ENCODE measurements at places on chromosomes 4 and X.
A peak's percentile ranks its signal among the peaks of the same experiment; 100 is the strongest.

DNA sequence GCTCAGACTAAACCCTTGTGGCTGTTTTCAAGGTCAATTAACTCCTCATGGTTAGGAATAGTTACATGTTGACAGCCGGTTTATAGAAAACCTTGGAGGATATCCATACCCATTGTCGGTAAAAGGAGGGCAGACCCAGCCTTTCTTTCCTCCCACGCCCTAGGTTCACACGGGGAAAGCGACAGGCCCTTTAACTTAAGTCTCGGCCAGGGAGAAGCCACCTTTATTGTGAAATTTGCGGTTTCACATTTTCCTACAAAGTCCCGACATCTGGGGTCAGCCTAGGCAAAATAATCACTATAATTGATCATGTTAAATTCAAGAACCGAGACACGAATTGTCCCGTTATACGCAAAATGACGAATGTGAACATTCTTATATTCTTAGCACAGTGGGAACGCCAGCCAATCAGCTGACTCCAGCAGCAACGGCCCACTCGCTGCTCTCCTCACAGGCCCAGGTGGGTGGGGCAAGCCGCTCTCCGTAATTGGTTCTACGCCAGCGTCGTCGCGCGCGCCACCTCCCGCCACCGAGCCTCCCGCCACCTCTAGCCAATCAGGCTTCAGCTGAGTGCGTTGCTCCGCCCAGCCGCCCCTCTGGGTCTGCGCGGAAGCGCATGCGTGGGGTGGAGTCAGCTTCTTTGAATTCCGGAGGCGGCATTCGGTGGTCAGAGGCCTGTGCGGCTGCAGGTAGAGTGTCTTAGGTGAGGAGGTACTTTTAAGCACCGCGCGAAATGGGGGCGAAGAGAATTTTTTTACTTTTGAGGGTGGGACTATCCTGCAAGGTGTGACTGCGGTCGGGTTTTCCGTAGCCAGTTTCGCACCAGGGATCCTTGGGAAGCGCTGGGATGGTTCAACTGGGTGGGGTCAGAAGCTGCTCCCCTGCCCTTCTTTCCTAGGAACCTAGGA is at the start of gene CENPI:
Gene CENPI (plus strand): TSS at position 659 of the 908 bp plus-strand sequence. CDS start 2,867 bp downstream, outside the sequence.
- DNase-seq: peak; percentile 89

GRCh38 chrX:57380026-57380796 is 93.7 kb downstream of the FAAH2 start:
- DNase-seq: no peak

DNA sequence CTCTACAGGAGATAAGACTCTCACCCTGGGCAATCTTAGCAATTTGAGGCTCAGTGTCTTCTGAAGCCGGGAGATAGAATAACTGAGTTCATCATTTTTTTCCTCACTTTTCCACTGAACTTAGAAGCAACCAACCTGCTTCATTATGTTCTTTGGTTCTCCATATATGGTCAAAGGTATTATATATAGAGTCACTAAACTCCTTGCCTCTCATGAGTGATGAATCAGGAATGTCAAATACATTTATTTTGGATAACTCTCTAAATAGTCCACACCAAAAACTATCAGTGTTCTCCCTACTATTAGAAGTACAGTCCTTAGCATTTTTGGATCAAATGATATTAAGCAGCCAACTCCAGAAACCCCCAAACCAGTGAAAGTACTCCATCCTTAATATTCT is 421.5 kb upstream of the EPHA5 start:
- DNase-seq: no peak

GRCh38 chrX:51192104-51192503 is 140.5 kb upstream of the NUDT10 start:
- DNase-seq: no peak

DNA sequence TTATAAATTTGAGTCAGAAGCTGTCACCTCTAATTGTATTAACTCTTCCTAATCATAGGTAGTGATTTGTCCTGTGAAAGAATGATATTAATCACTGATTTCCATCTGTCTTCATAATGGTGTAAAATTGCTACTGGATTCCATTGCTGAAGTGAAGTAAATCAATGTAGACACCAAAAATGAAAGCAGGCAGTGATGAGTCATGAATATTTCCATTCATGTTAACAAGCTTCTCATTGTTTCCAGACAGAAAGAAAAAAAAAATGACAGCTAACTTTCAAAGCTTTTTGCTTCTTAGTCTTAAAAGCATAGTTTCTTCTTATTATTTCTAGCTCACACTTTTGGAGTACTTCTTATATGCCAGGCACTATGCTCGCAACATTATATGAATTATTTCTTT is 21.5 kb downstream of the FAM114A1 start:
- no peak for DNase-seq

- DNase-seq: no peak
Measured at GRCh38 chr4:88796545-88796944, 98.9 kb upstream of the NAP1L5 start.

GRCh38 chr4:67658302-67658701 is 42.7 kb downstream of the UBA6 start:
- no peak for DNase-seq

DNA sequence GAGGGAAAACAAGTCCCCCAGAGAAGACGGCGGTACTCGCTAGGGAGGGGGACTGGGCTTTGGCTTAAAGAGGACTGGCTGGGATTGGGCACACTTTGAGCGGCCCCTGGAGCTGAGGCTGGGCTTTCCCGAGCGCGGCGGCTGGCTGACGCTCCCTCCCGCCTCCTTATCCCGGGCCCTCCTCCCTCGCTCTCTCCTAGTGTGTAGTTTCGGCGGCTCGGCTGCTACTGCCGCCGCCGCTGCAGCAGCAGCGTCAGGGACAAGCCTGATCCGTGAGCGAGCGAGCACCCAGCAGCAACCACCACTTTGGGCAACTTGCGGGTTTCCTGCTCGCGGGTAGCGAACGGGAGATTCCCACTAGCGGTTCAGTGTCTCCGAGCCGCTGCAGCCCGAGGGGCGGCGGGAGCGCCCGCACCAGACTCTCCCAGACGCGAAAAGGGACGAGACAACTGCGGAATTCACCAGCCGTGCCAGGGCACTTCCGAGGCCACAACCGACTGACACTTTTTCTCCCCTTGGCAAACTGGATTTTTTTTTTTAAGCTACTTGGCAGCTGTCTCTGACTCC is 632 bp upstream of the PCDH7 start:
- no peak for DNase-seq

- no peak for DNase-seq
Measured at GRCh38 chr4:10554694-10555093, 97.5 kb upstream of the ZNF518B start.

DNA sequence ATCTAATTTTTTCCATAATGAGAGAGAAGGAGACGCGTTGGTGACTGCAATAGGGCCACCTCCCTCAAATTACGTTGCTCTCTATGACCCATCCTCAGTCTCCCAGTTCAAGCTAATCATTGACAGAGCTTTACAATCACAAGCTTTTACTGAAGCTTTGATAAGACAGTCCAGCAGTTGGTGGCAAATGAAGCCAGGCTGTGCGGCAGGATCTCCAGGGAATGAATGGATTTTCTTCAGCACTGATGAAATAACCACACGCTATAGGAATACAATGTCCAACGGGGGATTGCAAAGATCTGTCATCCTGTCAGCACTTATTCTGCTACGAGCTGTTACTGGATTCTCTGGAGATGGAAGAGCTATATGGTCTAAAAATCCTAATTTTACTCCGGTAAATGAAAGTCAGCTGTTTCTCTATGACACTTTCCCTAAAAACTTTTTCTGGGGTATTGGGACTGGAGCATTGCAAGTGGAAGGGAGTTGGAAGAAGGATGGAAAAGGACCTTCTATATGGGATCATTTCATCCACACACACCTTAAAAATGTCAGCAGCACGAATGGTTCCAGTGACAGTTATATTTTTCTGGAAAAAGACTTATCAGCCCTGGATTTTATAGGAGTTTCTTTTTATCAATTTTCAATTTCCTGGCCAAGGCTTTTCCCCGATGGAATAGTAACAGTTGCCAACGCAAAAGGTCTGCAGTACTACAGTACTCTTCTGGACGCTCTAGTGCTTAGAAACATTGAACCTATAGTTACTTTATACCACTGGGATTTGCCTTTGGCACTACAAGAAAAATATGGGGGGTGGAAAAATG is at the start of gene KLB:
Gene KLB (plus strand): TSS at position 168 of the 821 bp plus-strand sequence. CDS start 20 bp downstream, at position 188.
- DNase-seq: no peak

GRCh38 chr4:64781737-64782326 is 372.6 kb upstream of the TECRL start:
- no peak for DNase-seq

- DNase-seq: no peak
Measured at GRCh38 chr4:15186149-15186548, 183.9 kb downstream of the CPEB2 start.

DNA sequence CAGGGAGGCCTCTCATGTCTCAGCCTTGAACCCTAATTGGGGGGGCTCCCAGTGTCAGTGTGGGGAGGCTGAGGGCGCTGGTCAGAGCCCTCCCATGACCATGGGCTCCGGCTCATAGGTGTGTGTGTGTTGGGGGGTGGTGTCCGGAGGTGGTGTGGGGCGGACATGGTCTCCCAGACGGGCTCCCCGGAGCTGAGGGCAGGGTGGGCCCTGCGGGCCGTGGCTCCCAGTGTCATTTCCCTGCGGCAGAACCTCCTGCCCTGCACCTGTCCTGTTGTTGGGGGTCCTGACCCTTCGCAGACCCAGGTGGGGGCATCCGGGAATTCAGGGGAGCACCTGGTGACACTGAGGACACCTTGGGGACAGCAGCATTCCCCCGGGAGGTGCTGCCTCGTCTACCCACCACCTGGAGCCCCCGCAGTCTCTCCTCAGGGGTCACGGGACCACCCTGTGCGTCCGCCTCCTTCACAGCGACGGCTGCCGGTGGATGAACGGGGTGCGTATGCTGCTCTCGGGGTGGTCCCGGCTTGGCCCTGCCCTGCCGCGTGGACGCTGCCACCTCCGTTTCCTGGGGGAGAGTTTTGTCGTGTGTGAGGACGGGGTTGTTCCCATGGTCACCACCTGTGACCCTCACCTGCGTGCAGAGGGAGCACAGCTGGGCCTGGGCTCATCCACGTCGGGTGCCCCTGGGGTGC is 14.5 kb upstream of the GTPBP6 start:
- no peak for DNase-seq

DNA sequence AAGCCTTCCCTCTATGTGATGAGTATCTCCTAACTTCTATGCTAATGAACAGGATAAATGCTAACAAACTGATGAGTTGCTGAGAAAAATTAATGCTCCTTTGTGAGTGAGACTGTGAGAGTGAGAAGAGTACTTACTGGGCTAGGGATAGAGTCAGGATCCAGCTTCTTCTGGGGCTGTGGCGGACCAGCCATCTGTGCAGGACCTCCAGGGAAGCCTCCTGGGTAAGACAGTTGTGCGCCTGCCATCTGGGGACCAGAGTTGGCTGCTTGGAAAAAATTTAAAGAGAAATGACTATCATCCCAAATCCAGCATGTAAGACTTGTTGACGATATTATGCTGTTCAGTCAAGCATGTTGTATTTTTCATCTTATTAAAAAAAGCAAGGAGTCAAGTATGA is 21.0 kb downstream of the SEC24D start:
- DNase-seq: no peak
